ENCODE measurements at places on chromosomes 5 and 9.

DNA sequence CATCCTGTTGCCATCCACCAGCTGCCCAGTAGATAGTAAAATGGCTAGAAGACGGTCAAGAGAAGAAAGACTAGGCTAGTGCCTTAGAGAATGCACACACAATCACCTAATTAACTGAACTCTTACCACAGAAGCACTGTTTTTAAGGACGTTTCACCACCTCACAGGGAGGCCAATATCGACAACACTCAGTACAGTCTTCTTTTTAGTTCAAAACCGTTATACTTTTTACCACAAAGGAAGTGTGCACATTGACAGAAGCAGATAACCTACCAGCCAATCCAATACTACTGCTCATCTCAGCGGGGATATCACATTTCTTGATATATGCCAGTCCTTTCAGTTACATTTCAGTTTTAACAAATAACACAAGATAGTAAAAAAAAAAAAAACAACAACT lies 122.3 kb downstream of the GNAQ start:
- no peak for DNase-seq

GRCh38 chr5:135379046-135379654 lies 19.9 kb downstream of the MACROH2A1 start:
- DNase-seq: no peak

DNA sequence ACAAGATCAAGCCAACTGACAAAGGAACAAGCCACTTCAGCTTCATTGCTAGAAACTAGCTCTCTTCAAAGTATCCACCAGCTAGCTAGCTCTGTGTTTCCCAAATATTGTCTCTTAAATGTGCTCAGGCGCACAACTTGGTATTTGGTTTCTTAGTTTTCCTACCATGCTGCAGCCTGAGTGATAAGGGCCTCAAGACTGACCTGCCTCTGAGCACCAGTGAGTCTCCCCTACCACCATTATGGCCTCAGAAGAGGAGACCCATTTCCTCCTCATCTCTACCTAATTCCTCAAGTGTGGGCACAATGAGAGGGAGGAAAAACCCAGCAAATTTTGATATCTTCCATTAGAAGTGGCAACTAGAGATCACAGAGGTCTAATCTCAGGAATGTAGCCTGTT lies 34.6 kb upstream of the KIF2A start:
- DNase-seq: no peak

DNA sequence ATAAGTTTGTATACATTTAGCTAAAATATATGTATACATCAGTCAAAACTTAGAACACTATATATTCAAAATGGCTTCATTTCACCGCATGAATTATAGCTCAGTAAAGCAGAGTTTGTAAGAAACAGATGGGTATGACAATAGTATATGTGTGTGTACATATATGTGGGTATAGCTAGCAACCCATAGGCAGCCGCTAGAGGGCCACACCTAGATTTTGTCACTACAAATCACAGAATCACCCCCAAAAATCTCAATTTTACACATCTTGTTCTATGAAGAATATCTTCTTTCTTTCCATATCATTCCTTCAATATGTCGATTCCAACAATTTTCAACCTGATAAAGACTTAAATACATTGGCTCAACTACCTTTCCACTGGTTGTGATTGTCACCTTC lies 357.8 kb upstream of the CCNG1 start:
- no peak for DNase-seq

GRCh38 chr5:173602423-173602822 lies 14.0 kb downstream of the BOD1 start:
- no peak for DNase-seq

DNA sequence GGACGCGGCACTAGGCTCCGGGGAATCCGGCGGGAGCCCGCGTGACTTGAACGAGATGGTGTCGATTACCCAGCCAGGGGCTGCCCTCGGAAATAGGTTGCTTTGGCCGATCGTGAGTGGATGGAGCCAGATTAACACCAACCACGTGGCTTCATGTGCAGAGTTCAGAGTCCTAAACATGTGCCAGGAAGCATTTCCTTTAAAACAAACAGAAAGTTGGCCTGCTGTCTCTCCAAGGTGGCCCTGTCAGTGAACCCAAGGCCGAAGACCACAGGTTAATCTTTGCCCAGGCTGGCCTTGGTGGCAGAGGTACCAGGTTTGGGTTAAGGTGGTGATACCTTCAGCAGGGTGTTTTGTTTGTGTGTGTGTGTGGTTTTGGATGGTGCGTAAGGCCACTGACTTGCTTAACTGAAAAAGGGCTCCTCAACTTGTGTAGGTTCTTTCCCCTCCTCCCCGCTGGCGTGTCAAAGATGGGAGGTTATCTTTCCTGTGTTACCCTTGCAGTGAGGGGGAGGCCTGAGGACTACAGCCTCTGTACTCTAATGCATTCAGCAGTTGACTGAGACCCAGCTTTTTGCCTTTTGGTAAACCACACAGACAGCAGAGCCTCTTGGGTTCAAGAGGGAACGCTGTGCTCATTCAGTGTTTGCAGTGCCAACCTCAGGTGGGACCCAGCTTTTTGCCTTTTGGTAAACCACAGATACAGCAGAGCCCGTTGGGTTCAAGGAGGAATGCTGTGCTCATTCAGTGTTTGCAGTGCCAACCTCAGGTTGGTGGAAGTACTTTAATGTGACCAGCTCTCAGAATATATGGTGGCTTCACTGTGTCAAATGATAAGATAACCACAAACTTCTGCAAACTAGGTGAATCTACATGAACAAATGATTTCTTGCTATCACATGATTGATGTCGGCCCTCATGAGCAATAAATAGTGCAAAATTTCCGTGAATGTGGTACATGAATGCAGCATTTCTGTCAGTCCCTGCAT lies 1.4 kb downstream of the IQGAP2 start:
- DNase-seq: peak; percentile 54

DNA sequence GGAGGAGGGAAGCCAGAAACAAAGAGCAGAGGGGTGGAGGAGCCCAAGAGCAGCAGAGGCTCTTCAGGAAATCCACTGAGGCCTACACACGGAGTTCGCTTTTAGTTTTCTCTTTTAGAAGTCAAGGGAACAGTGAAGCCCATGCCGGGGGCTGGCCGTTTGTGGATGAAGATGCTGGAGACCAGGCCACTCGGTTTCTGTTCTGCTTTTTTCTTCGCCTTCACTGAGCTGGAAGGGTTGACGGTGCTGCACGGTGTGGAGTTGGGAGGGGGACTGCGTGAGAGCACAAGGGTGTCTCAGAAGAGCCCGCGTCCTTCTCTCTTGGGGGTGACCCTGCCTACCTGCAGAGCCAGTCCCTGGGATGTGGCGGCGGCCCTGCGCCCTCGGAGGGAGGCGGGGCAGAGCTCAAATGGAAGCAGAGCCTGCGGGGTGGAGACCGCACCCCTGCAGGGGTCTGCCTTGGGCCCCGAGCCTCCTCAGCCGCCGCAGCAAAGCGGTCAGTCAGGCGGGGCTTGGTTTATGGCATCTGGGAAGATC lies 68.5 kb upstream of the CACNA1B start:
- no peak for DNase-seq

DNA sequence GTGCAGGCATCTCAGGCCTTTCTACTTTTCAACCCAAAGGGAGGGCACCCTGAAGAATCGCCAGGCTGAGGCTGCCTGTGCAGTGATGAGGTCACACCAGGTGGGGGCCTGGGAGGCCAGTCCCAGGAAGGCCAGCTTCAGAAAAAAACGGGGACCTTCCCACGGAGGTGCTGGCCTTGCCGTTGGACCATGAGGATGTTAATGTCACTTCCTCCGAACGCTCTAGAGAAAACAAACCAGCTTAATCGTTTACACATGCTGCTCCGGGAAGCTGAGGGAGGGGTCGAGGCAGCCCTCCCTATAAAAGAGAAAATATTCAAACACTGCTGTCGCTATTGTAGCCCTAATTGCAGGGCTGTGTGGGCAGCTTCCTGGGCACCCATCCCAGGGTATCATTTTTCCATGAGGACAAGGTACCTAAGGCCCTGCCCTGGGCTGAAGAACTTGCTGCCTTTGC lies 27.0 kb downstream of the PTGES start:
- no peak for DNase-seq

DNA sequence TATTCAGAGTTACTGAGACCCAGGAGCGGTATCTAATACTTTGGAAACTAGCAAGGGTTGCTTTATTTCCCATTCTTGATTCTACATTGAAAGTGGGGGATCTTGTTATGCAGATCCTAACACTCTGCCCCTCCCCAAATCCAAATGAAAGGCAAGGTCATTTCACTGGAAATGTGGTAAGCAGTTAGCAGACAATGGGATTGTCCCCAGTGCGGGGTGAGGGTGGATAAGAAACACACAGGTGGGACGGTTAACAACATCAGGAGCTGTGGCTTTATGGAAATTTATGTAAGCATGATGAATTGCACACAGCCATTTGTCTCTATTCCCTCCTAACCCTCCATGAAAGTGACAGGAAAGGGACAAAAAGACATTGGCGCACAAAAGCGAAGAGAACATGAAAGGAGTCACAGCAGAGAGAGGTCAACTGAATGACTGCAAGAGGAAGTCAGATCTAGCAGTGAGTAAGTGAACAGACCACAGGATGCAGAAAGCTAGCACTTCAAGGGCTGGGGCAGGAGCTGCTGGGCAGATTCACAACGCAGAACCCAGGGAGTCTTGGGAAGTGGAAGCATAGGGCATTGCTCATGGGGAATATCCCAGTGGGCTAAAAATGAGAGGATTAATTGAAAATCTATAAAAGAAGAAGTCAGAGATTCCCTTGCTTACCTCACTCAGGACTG lies 184.4 kb downstream of the HSD17B3 start:
- no peak for DNase-seq

GRCh38 chr5:109016300-109016699 lies 268.6 kb downstream of the FER start:
- DNase-seq: no peak

DNA sequence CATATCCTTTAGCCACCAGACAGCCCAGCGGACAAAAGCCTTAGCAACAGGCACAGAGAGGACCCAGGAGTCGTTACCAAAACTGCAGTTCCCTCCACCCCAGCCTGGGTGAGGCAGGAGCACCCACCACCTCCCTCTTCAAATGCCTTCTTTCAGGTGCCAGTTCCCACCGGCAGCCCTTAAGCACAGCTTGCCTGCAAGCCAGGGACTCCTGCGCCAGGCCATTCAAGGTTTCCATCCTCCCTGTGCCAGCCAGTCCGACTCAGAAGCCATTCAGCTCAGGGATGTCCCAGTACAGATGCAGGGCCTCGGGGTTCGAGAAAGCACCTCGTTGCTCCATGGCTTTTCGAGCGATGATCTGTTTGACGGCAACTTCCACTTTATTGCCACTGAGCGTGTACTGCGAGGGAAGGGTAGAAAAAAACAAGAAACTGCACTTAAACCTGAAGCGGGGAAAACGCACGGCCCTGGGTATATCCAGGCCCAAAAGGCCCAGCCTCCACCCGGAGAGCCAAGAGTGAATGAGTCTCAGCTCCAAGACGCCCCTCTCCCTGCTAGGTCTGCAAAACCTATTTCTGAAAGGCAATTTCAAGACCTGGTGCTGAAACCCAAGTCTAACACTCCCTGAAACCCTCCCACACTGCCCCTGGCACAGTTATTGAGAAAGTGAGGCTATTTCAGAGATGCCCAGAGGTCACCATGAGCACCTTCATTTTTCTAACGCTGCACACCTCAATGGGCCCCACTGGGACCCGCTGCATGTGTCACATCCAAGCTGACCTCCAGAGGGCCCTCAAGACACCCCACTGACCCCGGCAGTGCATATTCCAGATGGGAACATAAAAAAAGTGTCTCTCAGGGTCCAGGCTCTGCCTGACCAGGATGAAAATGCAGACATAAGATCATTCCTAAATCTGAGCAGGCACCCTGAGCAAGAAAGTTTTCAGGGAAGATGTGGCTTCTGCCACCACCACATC lies 36.8 kb upstream of the ZNF354A start:
- DNase-seq: no peak

DNA sequence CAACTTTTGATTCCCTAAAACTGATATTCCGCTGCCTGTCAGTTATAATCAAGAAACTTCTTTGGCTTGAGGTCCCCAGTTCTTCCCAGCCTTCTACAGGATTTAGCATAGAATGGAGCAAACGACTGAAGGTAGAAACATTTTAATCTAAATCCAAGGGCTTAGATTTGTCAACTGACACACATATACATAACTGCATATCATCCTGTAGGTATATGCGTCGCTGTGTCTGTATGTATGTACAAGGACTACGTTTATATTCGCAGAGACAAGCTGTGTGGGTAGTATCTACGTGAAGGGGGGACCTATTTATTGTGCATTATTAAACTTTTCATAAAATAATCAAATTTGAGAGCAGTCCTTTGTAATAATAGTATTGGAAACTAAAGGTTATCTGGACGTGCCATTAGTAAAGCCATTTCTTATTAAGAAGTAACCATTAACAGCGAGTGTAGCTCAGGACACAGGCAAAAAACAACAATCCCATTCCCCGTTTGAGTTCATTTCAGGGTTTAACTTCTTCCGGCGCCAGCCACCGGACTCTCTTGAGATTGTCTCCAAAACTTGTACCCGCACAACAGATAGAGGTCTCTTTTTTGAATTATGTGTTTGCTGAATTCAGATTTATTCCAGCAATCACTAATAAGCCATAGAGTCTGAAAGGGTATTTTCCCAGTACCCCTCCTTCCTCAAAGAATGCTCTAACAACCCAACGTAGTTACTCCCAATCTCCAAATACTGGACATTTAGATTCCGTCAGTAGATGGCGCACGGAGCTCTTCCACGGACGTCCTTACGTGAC lies 2.1 kb upstream of the MLLT3 start:
- no peak for DNase-seq

GRCh38 chr5:59041355-59041754 lies 458.5 kb downstream of the RAB3C start:
- no peak for DNase-seq

- DNase-seq: no peak
Observed at GRCh38 chr9:107274953-107275422, 8.1 kb upstream of the RAD23B start.

DNA sequence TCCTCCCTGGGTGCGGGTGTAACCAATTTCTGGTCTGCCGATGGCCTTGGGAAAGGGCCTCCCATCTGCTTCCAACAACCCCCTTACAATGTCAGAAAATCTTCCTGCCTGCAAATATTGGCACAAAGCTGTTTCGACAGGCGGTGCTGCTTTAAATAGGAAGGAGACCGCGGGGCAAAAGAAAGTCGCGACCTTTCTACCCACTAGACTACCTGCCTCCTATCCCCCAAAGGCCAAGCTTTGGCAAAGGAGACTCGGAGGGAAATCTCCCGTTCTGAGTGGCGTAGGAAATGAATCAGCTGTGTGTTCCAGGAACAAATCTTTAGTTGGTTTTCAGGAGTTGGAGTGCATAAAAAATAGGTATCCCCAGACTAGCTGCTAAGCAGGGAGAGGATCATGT lies 36.8 kb upstream of the NFIB start:
- no peak for DNase-seq

GRCh38 chr9:127126971-127127370 lies 4.5 kb upstream of the ANGPTL2 start:
- no peak for DNase-seq

GRCh38 chr9:19770973-19771372 lies 17.9 kb downstream of the SLC24A2 start:
- DNase-seq: no peak

GRCh38 chr5:66666778-66667177 lies 70.6 kb downstream of the MAST4 start:
- DNase-seq: no peak

GRCh38 chr5:14699807-14700400 lies 35.4 kb downstream of the OTULIN start:
- no peak for DNase-seq

- DNase-seq: no peak
Observed at GRCh38 chr5:6861036-6861435, 147.8 kb downstream of the TENT4A start.

Data from activated CD8-positive, alpha-beta memory T cell treated with anti-CD3 and anti-CD28 coated beads for 4 hours (primary cell).